ENCODE measurements at places on chromosomes 16 and 17.
A peak's percentile ranks its signal among the peaks of the same experiment; 100 is the strongest.

GRCh38 chr16:1331712-1332617, 1.5 kb upstream of the BAIAP3 start:
- no peak for DNase-seq

DNA sequence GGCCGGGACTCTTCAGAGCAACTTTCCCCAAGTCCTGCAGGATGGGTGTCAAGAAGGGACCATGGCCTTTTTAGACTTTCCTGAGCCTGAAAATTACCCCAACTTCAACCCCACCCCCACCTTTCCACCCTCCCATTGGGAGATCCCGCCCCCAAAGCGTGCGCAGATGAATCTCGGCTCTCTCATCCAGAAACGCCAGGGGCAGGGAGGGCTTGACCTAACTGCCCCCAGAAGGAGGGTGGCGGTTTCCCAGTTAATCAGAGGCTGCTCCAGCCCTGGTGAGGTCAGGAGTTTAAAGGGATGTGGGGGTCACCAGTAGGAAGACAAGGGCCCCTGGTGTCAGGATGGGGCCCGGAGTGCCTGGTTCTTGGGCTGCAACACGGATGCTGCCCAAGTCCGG, 480 bp downstream of the KIF19 start:
- no peak for DNase-seq

DNA sequence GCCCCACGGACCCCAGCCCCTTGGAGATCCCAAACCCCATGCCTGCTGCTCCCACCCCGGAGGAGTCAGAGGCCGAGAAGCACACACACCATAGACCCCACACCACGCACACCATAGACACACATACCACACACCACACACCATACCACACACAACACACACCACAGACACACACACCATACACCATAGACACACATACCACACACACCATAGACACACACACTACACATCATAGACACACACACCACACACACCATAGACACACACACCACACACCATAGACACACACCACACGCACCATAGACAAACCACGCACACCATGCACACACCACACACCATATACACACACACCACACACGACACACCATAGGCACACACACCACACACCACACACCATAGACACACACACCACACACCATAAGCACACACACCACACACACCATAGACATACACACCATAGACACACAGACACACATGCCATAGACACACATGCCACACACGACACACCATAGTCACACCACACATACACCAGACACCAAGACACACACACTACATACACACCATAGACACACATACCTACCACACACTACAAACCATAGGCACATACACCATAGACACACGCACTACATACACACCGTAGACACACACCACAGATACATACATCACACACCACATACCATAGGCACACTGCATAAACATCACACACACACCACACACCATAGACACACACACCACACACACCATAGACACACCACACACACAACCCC, 11.3 kb downstream of the TBC1D16 start:
- no peak for DNase-seq

GRCh38 chr17:74427048-74427762, 4.7 kb upstream of the GPRC5C start:
- no peak for DNase-seq

DNA sequence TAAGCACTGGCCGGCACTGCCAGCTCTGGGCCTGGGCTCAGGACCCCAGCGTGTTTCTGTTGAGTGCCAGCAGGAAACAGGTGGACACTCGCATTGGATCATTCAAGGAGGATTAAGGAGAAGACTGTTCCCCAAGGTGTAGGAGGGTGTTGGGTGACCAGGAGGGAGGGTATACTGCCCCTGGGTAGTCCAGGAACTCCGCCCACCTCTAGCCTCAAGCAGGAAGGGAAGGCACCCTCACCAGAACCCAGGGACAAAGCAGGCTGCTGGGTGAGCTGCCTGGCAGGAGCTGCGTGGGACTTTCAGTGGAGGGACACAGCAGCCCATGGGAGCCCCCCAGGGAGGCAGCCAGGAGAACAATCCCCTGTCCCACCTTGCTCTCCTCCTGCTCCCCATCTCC, 7.7 kb upstream of the RAB37 start:
- DNase-seq = no peak

DNA sequence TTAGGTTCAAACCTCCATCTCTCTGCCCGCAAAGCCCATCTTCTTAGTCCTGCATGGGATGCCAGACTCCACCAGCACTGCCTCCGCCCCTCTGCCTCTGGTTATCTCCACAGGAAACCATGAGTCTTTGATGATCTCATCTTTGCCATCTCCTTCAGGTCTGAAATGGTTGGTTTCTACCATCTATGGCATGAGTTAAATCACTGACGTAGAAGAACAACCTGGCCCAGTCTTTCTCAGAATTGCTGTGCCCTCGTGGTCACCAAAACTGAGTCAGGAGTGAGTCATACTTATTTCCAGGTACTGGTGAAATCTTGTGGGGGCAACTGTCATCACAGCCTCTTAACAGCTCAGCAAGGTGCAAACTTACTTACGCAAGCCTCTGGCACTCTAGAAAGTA, 468.7 kb upstream of the C16orf82 start:
- DNase-seq = peak; percentile 1

Measured in stimulated activated CD4-positive, alpha-beta T cell treated with anti-CD3 and anti-CD28 coated beads, Interleukin-1b, Interleukin-23, amount 100 ng/mL, for 1 hour (primary cell).